Psoas muscle (tissue), 8 donors: ENCODE measurements at places on chromosomes 12 and 14. TPM values are rescaled to one million over a fixed set of nuclear protein-coding genes. Genes with fewer than 3 reads are reported as not detected.

Gene KRT2
- total RNA-seq = not detected

Gene C12orf54
- not detected for total RNA-seq

Gene TAS2R31
- total RNA-seq = 0.36 TPM

Gene INHBC
- total RNA-seq = not detected

Gene TMPRSS12
- not detected for total RNA-seq

GRCh38 chr12:123075087-123075645 is 75.7 kb downstream of the PITPNM2 start:
- no peak for DNase-seq

DNA sequence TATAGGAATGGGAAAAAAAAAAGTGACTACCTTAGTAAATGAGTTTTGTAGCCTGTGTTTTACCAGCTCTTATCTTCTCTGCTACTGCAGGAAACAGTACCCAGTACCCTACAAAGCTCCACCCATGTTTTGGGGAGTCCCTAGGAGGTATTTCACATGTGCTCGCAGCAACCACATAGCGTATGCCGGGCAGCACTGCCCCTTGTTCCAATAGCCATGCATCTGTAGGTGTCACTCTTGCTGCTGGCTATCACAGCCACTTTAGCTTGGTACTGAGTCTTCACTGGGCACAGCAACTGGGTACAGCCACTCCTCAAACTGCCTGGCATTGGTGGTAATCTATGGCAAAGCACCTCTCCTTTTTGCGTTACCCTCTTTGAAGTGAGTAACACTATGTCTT is 2.0 kb upstream of the MDM1 start:
- no peak for DNase-seq

DNA sequence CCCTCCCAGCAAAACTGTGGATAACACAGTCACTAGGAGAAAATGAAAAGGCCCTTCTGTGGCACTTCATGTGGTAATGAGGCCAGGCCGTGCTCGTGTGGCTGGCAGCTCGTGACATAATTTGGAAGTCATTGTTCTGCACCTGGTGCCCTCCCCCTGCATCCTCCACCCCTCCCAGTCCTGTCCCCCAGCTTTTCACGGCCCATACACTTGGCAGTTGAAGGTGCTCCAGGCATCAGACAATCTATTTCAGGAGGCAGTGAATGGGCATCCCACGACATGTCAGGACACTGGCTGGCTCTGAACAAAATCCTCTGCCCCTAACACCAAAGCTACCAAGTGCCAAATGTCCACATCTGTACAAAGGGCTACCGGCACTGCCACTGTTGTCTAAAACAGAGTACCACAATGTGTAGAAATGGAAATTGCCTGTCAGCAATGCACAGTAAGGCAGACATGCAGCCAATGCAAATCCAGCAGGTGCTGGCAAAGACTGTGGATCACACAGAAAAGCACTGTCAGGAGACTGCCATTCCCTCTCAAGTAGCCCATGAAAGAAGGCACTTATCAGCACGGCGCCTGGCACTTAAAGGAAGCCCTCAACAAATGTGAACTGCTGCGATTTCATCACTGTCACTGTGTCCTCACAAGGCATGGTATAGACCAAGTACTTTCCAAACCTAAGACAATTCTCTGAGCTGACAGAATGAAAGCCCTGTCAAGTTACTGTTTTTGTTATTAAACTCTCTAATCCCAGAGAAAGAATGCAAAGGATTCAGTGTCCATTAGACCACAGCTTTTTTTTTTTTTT is 39.1 kb downstream of the CORO1C start:
- DNase-seq = peak; percentile 41

DNA sequence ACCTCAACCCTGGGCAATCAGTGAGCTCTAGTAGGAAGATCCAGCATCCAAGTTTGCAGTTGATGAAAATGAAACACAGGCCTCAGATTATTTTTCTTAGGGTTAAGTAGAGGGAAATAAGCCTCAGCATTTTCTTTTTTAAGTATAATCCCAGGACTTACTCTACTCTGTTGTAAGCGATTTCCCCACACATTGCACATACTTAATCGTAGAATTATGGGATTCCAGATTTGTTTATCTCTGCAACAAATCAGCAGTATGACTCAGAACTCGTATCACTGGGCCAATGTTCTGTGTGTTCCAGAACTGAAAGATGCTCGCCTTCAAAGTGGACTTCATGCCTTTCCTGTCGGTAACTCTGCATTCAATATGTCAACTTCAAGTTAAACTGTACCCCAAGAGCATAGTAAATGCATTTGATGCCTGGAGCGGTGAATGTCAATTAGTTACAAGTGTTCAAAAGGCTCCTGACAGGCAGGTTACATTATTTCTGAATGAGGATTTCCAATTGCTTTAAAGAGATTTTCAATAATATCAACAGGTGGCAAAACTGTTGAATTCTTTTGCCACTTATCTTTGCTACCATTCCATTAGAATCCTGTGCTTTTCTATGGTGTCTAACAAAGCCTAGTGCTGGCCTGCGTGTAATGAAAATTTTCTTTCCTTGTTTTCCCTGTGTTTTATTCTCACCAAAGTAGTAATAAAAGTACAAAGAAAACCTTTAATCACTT is 323.8 kb upstream of the SYT1 start:
- DNase-seq = no peak

DNA sequence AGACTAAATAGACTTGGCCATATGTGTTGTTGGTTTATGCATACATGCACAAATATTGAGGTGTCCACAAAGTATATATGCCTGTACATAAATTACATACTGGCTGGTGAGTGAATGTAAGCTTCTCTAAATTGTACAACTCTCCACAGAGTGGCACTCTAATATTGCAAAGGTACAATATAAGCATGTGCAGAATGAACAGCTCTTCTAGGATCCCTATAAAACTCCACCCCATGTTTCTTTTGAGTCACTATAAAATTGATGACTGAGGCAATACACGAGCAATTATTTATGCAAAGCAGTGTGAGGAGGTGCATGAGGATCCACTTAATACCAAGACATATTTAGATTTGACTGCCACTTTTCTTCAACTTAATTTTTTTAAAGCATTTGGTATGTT is 172.2 kb downstream of the NAV3 start:
- DNase-seq = no peak
